Astrocyte of the cerebellum (primary cell): ENCODE measurements at places on chromosomes 2 and 18.
A peak's percentile ranks its signal among the peaks of the same experiment; 100 is the strongest.

DNA sequence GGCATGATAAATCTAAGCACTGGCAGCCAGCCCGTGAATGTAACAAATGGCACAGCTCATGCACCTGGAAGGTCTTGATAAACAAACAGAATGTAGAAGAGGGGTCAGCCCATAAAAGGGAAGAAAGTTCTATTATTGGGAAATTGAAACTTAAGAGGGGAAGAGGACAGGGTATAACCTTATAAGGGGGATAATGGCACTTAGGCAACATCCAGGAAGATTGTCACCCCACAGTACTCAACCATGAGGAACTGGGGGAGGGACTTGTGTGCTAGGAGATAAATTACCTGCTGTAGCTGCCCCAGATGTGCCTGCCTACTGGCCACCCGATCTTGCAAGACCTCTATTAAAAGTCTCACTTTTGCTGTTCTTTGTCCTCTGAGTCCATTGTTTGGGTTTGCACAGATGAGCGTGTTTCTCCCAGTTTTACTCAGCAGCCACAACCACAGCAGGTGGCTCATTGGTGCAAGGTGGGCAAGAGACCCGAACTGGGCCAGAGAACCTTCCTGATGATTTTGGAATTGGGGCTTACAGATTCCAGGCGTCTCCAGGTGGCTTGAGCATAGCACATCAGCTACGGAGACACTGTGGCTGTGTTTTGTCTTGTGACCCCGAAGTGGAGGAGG lies 79.0 kb upstream of the TAF1B start:
- DNase-seq = no peak

GRCh38 chr2:96111823-96112500 lies 4.4 kb downstream of the ADRA2B start:
- DNase-seq = no peak

DNA sequence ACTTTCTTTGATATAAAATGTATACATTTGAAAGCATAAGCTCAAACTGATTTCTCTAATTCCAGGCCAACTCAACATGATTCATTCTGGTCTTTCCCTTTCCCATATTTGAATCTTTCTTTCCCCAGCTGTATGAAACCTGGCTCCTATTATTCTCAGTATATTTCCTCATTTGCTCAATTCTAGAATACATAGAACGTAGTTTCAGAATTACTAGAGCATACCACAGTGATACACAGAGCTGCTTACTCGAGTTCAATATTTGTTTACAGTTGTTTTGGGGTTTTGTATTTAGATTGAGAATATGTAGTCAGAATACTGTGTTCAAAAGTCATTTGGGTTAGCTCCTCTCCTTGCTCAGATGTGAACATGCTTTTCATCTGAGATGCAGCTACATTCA lies 43.0 kb downstream of the TNFRSF11A start:
- no peak for DNase-seq

- DNase-seq = no peak
These were observed 252.1 kb upstream of the COPS8 start for GRCh38 chr2:236833501-236834073.

GRCh38 chr2:108315444-108315934 lies 26.8 kb downstream of the SULT1C2 start:
- DNase-seq = no peak

- DNase-seq = no peak
These were observed 2.5 kb upstream of the PER2 start for GRCh38 chr2:238290715-238291549.

DNA sequence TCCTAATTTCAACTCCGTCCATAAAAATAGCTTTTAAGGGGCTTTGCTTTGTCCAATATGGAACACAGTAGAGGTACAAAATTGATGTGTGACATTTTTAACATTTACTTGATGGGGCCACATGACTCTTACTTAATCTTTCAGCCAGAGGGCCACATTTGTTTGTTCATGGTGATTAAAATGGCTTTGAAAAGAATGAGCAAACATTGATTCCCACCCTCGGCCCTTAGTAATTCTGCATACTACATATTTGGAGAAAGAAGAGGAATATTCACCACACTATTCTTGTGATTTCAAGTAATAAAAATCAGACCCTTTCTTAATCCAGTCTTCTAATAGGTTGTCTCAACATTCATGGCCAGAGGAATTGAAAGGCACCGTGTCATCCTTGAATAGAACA lies 17.5 kb downstream of the ARPC2 start:
- no peak for DNase-seq

- no peak for DNase-seq
These were observed 196.0 kb downstream of the LDLRAD4 start for GRCh38 chr18:13414521-13414920.

DNA sequence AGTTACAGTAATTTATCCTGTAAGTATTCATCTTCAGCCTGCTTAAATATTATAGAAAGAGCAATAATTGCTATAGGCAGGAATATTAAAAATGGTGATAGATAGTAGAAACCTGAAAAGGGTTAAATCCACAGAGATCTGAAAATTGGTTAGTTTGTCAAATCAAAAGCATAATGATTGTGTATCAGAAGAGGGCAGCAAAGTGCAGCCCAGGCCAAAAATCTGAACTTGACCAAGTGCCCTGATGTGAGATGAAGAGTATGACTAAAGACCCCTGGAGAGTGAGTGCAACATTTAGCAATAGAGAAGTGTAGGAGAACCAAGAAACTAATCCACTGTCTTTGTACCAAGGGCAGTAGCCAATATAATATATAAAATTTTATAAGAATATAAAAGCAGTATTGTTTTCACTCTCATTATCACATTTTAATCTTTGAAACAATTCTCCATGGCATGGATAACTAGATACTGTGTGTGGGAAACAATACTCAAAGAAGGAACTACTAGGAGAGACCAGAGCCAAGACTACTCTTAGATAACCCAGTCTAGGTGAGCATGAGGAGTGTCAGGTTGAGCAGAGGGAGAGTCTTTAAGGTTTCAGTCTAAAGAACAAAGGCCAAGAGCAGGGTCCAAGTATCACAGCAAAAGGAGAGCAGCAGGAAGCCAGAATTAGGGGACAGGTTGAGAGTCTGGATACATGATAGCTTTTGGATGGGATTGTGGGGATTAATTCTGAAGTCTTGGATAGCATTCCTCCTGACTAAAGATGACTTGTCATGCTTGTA lies 148.7 kb downstream of the CALCRL start:
- DNase-seq = peak; percentile 9

- DNase-seq = no peak
These were observed 188.4 kb upstream of the GYPC start for GRCh38 chr2:126467367-126468054.

GRCh38 chr2:9231291-9232165 lies 24.9 kb downstream of the ASAP2 start:
- DNase-seq = no peak

GRCh38 chr18:55100817-55101457 lies 141.7 kb upstream of the CCDC68 start:
- no peak for DNase-seq

GRCh38 chr18:42549596-42549995 lies 565.9 kb downstream of the RIT2 start:
- DNase-seq = no peak
